ENCODE measurements at places on chromosomes 2 and 18.

DNA sequence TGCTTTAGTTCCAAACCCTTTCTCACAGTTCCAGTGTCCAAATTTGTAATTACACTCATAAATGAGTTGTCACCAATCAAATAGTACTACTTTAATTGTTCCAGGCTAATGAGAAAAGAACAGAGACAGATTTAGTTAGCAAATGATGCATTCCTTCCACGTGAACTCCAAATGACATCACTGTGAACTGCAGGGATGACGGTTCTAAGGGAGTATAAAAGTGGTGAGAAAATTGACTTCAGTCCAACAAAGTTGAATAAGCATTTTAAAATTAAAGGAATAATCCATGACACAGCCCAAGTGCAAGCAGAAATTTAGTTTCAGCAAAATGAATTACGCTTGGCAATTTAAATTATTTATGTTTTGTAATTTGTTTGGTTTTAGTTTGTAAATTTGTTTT, 102.0 kb upstream of the LRATD1 start:
- no peak for DNase-seq

DNA sequence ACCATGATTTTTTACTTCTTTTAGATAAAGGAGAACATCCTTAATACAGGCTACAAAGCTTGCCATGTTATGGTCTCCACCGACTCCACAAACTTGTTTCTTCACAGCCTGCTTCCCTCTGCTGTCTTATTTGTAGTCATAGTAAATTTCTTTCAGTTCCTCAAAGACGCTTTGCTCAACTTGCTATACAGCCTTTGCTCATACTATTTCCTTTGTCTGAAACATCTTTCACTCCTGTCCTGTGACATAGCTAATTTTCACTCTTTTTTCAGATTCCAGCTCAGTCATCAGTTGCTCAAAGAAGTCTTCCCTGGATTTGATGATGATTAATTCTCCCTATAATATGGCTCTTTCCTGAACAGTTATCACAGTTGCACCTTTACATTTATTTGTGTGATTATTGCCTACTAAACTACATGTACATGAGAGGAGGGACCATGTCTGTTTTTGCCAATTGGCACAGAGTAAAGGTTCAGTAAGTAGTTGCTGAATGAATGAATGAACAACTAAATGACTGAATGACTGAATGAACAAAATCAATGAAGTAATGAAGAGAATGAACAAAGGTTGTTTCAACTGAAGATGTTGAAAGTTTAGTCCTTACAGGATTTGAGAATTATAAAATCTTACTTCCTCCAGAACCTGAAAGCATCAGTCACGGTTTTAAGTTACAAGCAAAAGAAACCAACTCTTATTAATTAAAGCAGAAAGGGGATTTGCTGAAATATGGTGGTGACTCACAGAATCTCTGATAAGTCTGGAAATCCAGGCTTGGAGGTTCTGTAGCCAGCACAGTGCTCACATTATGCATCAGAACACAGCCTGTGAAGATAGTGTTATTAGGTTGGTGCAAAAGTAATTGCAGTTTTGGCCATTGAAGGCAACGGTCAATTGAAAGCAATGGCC, 186.4 kb upstream of the FAM98A start:
- DNase-seq = no peak

DNA sequence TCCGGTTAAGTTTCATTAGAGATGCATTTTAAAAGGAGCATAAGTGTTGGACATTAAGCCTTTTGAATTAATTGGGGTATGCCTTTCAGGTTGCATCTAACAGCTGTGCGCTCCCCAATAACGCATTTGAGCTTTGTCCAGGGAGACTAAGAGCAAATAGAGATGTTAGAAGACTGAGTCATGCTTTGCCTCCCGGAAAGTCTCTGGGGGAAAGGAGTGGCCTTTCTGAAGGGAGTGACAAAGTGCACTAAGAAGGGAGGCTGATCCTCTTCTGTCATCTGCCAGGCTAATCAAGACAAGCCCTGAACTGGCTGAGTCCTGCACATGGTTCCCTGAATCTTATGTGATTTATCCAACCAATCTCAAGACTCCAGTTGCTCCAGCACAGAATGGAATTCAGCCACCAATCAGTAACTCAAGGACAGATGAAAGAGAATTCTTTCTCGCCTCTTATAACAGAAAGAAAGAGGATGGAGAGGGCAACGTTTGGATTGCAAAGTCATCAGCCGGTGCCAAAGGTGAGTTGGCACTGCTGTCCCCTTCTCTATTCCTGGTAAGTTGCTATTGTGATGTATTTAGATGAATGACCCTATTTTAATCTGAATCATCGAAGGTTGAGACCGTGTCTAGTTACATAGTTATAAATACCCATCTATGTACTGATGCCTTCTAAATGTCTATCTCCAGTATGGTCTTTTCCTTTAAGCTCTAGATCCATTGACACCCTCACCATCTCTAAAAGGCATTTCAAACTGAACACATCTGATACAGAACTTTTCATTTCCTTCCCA, 12.1 kb downstream of the TTL start:
- no peak for DNase-seq

DNA sequence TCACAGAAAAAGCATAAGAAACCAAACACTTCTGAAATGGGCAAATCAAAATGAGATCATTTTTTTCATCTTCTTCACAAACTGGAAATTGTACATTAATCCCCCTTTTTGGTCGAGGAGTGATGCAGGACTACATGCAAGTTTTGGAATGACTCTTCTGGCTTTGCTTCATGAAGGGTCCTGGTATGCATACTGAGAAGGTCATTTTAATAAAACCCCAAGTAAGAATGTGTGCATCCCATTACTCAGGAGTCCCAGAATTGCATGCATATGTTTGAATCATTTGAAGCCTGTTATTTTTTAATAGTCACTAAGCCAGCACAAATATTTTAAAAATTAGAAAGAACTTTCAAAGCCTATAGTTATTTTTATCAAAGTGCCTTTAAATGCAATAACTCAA, 16.7 kb upstream of the EHBP1 start:
- DNase-seq = no peak
